ENCODE measurements at places on chromosomes 5 and 9.

GRCh38 chr9:73219985-73220626, 68.4 kb downstream of the ANXA1 start:
- no peak for DNase-seq

GRCh38 chr5:114055318-114056184, 306.3 kb upstream of the KCNN2 start:
- no peak for DNase-seq

- DNase-seq: no peak
Observed at GRCh38 chr5:73215531-73215890, 42.5 kb downstream of the TMEM174 start.

DNA sequence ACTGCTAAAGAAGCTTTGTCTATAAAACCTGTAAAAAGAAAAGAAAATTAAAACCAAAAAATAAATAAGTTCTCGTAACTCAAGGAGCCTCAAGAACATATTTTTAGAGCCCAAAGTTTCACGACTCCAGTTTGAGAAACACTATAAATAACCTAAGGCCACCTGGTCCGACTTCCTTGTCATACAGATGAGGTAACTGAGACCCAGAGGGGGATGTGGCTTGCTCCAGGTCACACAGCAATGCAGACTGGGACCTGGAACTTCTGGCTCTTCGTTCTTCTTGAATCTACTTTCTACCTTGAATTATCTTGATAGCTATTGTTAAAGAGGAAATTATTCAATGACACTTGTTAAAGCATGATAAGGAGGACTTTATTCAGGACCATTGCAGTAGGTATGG, 514.8 kb downstream of the CDK5RAP2 start:
- no peak for DNase-seq

GRCh38 chr5:14244721-14245120, 101.6 kb downstream of the TRIO start:
- no peak for DNase-seq

GRCh38 chr9:121357011-121357410, 13.0 kb downstream of the STOM start:
- no peak for DNase-seq

GRCh38 chr5:42842921-42843641, 31.4 kb upstream of the SELENOP start:
- DNase-seq: no peak
